Renal cortical epithelial cell (primary cell): ENCODE measurements at places on chromosomes 2 and 18.

- peak; percentile 98 for DNase-seq
These were observed 32.1 kb upstream of the SIGLEC15 start for GRCh38 chr18:45793264-45793965.

- no peak for DNase-seq
These were observed 31.1 kb upstream of the TTC32 start for GRCh38 chr2:19932928-19933327.

DNA sequence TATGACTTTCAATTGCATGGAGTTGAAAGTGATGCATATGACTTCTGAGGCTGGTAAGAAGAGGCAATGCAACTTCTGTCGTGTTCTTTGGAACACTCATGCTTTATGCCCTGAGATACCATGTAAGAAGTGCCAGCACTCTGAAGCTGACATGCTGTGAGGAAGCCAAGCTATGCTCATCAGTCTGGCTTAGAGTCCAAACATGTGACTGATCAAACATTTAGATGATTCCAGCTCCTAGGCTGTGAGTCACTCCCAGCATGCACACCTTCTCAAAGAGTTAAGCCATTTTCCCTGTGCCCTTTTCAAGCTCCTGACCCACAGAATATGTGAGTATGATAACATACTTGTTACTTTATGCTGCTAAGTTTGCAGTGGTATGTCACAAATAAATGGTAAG is 15.8 kb upstream of the VRK2 start:
- no peak for DNase-seq

DNA sequence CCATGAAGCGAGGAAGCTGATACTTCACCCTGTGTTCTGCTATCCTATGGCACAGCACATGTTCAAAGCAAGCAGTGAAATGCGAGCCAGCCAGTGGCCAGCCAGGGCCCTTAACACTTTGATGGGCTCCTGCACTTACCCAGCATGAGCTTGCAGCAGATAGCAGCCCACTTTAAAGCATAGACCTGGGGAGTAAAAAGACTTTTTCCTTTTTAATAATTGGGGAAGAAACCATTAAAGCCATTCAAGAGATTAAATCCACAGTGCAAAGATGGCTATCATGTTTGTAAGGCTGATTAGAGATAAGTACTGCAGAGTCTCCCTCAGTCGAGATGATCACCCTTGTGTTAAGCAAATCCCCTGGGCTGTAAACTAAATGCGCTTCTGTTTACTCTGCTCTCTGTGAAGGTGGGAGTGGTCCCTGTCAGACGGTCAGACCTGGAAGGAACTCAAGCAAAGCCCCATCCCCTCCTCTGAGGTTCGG is 15.7 kb downstream of the CCBE1 start:
- DNase-seq, result no peak

- DNase-seq, result peak; percentile 39
These were observed 18.8 kb downstream of the KLHL41 start for GRCh38 chr2:169528271-169528701.

- no peak for DNase-seq
These were observed 33.5 kb downstream of the CUL3 start for GRCh38 chr2:224551693-224552092.

- no peak for DNase-seq
These were observed 229.9 kb downstream of the TTC32 start for GRCh38 chr2:19671916-19672315.

- no peak for DNase-seq
These were observed 49.6 kb downstream of the FARSB start for GRCh38 chr2:222606306-222606705.

DNA sequence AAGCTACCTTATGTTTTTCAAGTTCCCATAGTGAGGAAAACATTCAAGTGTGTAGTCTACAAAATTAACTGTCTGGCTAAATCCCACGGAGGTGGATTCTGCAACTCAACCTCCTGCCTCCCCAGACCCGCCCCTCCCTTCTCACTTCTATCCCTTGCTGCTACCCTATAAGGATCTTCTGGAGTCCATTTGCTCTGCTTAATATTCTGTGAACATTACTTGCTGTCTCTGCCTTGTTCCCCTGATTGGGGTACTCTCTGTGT is 163.2 kb downstream of the KCNE4 start:
- no peak for DNase-seq

GRCh38 chr18:42298759-42299675 is 344.0 kb downstream of the PIK3C3 start:
- DNase-seq, result peak; percentile 76

DNA sequence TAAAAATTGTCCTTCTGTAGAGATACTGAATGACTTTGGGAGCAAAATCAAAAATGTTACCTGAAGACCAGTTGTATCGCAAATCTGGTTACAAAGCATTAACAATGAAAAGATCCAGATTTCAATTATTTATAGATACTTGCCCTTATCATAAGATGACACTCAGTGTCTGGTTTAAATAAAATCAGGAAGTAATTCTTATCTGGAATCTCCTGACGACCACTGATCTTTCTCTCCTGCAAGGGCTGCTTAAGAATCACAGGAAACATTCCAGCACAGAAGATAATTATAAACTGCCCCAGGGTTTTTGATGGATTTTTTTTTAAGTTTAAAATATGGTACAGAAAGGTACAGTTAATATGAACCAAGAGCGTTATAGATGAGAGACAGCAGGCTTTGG is 205.7 kb downstream of the ALK start:
- no peak for DNase-seq

DNA sequence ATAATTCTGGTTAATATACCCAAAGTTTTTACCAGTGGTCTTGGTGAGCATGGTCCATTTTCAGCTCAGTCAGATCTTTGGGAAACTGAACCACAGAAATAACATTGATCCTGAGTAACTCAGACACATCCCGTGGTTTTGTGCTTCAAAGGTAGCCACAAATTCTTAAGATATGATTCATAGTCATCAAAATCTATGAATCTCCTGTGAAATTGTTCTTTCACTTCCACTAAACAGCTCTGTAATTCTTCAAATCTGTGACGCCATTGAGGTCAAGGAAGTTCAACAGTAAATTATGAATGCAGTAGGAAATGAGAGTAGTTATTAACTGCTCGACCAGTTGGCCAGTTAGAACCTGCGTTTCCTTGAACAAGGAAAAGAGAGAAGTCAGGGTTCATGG is 147.3 kb downstream of the IRS1 start:
- peak; percentile 99 for DNase-seq

DNA sequence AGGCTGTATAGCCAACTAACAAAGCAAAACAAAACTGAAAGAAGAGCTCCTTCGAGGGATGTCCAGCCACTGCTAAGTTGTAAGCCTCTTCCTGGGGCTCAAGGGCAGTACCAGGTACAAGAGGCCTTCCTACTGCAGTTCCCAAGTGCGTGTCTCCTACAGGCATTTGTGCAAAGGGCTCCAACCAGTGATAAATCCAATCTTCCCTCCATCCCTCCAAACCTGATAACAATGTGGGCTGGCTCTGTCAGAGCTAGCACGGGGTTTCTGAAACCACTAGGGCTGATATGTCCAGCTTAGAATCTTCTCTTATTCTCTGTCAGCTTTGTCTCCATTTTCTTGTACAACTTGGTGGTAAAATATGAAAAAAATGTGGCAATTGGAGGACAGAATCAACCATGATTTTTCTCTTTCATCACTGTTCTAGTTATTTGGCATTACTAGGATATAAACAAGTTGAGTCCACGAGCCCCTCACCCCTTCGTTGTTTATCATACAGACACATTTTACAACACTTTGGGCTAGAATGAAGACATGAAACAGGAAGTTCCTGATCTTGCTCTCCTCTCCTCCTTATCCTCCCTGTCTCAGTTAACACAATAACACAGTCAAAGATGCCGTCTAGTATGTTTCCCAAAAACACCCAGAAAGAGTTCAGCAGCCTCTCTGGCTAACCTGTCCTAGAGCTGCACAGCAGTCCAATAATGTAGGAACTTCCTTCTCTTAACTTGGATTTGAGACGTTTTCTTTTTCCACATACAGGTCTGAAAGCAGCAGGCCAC is 35.4 kb upstream of the WIPF1 start:
- no peak for DNase-seq

GRCh38 chr2:33552758-33553461 is 46.2 kb downstream of the FAM98A start:
- peak; percentile 52 for DNase-seq

DNA sequence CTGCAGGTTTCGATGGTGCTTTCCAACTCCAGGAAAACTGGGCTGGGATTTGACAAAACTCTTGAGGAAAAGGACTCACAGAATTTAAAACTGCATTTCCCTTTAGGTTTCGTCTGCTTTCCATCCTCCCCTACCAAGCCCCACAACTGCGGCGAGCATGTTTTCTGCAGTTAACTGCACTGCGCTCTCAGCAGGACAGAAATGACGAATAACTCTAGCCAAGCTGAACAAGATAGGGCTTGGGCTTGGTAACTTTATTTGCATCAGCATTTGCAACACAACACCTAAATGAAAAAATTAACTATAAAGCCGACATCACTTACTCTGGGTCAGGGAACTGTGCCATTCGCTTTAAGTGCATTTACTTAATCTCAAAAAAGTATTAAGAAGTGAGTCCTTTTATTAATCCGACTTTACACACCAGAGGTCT is 669 bp upstream of the PIKFYVE start:
- DNase-seq, result peak; percentile 56
